ENCODE measurements at places on chromosomes 7 and 10.

DNA sequence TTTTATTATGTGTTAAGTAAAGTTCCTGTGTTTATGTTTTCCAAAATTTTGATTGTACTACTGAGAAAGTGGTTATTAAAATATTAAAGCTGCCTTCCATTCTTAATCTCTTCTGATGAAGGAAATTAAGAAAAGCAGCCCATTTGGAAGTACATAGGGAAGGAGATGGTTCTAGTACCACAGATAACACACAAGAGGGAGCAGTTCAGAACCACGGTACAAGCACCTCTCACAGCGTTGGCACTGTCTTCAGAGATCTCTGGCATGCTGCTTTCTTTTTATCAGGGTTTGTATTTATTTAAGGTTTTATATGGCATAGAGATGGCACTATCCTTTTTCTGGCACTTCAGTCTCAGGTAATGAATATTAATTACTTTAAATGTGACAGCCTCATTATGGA, 111.6 kb downstream of the PHTF2 start:
- no peak for DNase-seq

DNA sequence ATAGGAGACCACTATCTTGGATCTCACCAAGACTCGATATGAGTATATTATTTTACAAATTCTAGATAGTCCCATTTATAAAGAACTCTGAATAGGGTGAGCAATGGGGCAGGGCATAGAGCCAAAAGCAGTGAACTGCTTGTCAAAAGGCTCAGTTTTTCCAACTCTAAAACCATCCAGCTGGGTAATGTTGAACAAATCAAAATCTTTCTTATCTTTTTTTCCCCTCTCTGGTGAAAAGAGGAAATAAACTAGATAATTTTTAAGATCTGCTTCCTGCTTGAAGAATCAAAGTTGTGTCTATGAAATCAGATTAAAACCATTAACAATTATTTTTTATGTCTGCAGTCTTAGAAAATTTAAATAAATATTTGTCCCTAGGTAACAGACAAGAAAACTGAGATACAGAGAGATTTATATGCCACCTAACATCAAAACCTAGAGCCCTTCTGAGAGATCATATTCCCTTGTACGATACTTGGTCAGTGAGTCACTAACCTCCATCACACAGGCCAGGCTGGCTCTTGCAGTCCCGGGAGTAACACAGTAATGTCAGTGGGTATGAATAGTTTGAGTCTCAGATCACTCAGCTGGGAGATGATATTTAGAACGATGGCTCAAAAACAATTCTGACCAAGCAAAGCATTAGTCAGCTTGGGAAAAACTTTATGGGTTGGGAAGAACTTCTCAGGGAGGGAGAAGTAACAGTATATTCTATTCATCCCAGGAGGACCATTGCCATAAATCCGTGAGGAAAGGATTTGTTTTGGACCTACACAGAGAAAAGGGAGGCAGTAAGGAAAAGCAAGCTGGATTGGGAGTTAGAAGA, 178.8 kb downstream of the REEP3 start:
- no peak for DNase-seq

GRCh38 chr10:42950606-42951485, 126.0 kb upstream of the RET start:
- no peak for DNase-seq

DNA sequence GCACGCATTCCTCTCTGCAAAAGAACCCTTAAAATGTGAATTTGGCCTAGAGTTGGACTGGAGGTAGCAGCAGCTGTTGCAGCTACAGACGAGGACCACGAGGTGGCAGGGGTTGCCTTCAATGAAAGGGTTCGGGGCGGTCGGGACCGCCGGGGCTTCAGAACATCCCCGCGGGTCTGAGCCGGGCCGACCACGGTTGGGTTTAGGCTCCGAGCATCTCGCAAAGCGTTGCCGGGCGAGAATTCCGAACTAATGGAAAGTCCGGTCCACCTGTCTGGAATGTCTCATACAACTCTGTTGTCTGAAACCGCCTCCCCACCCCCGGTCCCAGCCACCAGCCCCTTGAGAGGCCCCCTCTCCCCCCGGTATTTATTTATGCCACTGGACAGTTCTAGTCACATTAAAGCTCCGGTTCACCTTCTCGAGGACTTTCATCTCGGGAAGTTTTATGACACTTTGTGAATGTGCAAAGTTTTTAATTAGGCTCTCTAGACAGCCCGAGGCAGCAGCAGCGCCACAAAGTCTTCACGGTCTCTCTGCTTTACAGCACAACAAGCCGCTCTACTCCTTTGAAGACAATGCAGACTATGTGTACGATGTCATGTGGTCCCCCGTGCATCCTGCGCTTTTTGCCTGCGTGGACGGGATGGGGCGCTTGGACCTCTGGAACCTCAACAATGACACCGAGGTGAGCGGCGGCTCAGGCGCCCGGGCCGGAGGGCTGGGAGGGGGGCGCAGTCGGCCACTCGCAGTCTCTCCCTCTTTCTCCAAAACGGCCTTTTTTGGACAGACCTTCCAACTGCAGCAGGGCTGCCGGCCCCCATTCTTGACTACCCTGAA, 246.2 kb downstream of the SLC25A13 start:
- DNase-seq = peak; percentile 28

- DNase-seq = no peak
These were observed 12.5 kb downstream of the PDLIM1 start for GRCh38 chr10:95278061-95278988.

DNA sequence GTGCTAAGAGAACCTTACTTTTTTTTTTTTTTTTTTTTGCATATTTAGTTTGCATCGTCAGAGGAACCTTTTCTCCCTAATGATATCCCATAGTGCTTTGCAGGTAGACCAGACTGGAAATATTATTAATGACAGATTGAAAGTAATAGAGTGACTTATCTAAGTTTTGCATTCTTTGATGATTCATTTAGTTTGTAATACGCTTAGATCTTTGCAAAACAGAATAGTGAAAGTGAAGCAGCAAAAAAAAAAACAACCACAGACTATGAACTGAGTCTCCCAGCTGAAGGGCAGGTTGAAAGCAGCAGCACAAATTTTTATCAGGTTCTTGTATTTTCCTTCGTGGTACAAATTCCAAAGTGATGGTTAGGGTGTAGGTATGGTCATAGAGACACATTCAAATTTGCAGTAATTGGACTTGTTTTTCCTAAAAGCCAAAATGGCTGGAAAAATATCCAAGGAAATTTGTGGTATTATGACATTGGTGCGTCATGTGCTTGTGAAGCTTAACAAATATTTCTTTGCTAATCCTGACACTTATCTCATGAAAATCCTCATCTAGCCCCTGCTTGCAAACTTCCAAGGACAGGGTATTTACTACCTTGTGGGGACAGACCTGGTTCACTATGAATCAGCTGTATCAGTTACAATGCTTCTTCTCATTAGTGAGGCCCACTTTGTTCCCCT, 81.8 kb upstream of the CREB5 start:
- no peak for DNase-seq

DNA sequence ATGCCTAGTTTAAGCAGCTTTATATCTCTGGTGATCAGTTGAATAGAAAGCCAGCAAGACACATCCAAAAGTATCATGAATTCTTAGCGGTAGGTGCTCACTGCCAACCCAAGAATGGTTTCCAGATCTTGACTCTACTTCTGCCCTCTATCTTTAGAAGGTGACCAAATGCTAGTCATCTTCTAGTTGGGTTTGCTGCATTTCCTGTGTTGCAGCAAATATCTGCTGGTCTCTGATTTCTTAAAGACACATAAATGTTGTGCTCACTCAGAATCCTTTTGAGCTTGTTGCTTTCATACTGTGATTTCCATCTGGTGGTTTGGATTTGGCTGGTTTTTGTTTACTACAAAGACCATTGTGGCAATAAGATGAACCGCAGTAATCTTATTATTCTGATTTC, 2.2 kb downstream of the CDC123 start:
- DNase-seq = no peak

DNA sequence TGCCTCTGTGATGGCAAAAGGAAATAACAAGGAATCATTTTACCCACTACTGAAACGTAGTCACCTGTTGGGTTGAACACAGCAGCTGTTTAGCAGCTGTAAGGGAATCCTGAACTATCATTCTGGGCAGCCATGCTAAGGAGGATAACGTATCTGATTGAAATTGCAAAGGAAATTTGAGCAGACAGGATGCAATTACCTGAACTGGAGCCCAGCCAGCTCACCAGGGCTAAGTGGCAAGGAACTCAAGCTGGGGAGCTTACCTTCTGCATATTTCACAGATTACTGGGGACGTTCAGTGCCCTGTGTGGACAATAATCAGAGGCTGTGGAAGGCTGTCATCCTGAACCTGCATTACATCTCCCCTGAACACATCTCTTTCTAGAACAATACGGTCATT, 650.5 kb downstream of the SORCS3 start:
- DNase-seq = no peak

DNA sequence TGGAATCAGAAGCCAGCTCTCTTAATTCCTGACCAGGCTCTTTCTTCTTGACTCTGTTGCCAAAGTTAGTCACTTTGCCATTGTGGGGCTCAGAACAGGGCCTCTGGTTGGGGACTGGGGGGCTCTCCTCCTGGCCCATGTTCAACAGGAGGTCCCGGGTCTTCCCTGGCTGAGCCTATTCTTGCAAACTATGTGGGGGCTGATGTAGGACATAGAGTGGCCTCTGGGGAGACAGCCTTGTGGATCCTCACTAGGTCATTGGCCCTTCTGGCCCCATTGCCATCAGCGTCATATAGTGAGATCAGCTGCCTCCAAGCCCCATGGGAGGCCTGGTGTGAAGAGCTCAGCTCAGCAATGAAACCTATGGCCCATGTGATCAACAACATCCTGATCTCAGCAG, 77.6 kb upstream of the LEP start:
- no peak for DNase-seq

DNA sequence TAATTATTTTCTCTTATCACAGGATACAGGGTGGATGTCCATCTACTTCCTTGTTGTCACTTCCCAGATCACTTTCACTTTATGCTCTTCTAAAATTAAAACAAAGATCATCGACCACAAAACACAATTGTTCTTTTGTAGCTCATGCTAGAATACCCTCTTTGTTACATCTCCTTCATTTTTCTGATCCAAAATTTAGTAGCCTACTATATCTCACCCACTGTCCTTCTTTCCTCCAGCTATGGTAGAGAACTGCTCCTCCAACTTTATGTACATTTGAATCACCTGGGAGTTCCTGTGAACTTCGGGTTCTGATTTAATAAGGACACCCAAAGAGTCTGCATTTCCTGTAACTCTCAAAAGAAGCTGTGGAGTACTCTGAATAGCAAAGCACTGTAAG, 1.2 kb upstream of the AHR start:
- DNase-seq = no peak

- no peak for DNase-seq
These were observed 449 bp downstream of the NUDT5 start for GRCh38 chr10:12195281-12195602.

DNA sequence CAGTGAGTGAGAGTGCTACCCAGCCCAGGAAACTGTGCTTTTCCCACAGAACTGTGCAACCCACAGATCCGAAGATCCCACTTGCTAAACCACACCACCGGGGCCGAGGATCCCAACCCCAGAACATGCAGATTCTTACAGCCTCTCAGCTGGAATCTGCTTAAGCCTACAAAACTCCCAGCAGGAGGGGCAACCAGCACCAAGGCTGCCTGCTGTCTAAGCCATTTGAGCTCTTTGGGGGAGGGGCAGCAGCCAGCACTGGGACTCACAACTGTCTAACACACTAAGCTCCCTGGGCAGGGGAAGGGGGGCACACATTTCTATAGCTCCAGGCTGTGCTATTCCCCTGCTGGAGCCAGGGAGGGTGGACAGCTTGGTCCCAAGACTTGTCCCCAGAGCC, 529.9 kb downstream of the XPNPEP1 start:
- DNase-seq = no peak

GRCh38 chr7:131302446-131302845, 25.2 kb upstream of the MKLN1 start:
- no peak for DNase-seq

DNA sequence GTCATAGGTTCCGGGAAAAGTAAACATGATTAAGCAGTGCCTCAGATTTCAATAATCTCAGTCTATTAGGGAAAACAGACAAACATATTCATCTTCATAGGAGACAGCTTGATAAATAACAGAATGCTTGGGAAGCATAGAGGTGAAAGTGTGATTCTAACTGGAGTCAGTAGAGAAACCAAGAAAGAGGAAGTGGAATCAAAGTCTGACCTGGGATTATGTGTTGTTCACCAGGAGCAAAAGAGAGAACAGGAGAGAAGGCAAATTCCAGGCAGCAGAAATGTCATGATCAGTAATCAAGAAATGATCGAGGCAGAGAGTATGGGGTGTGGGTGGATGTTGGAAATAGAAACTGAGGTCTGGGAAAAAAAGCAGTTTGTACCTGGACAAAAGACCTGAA, 43.7 kb downstream of the DGKB start:
- no peak for DNase-seq

DNA sequence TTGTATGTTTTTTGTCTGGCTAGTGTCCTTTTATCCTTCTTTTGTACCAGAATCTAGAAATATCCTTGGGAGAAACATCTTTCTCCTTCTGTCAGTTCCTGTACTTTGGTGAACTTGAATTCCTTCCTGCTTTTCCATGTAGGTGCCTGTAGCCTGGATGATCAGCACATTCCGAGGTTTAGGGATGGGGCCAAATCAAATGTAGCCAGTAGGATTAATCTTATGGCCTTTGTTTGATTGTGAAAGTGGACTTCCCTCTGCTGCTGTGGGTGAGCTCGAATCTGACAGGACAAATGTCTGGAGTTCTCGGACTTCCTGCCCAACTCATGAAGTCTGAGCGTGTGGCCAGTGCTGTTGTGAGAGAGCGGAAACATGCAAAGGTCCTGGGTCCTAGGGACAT, 33.2 kb upstream of the NAMPT start:
- no peak for DNase-seq

- no peak for DNase-seq
These were observed 16.2 kb downstream of the SVIL start for GRCh38 chr10:29618341-29619171.

GRCh38 chr7:126443951-126444350, 808.8 kb downstream of the GRM8 start:
- DNase-seq = no peak

DNA sequence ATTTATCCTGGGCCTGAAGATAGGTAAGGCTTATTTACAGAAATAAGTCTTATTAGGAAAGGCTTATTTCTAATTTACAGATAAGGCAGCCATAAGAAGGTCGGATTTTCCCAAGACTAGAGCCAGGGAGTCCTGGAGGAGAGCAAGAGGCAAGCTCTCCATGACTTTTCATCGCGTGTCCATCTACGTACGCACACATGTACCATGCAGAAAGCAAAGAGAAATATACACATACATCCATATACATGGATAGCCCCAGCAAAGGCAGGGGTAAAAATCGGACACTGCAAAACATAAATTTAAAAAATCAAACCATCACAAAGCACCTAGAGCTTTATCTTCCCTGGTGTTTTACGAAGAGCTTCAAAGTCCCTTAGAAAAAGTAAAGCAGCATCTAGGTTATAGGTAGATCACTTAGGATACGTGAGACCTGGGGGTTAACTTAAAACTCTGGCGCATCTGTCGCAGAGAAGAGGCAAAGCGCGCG, 25.8 kb upstream of the ZRANB1 start:
- no peak for DNase-seq

- DNase-seq = no peak
These were observed 12.6 kb upstream of the EPHB6 start for GRCh38 chr7:142842251-142842766.

GRCh38 chr10:60035984-60036383, 129.6 kb upstream of the CCDC6 start:
- no peak for DNase-seq
